Stimulated activated CD4-positive, alpha-beta T cell treated with anti-CD3 and anti-CD28 coated beads, Interleukin-2, amount 100 ng/mL, for 24 hours (primary cell): ENCODE measurements at places on chromosomes 5 and 9.

DNA sequence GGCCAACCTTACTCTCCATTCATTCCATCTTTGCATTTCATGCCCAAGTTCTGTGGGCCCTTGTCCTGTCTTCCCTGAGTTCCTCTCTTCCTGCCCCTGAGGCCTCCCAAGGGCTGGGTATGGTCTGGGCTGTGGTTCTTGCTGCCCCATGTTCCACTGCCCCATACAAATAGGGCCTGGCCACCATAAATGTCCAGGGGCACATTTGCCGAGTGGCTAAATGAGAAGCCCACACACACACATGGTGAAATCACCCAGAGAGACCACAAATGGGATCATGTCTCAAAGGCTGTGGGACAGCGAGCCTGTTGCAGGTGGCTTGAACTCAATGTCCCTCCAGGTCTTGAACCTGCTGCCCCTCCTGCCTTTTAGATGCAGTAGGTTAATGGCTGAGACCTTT, 1.2 kb downstream of the TIFAB start:
- DNase-seq, result no peak

GRCh38 chr5:94740286-94740685, 121.8 kb downstream of the SLF1 start:
- no peak for DNase-seq

DNA sequence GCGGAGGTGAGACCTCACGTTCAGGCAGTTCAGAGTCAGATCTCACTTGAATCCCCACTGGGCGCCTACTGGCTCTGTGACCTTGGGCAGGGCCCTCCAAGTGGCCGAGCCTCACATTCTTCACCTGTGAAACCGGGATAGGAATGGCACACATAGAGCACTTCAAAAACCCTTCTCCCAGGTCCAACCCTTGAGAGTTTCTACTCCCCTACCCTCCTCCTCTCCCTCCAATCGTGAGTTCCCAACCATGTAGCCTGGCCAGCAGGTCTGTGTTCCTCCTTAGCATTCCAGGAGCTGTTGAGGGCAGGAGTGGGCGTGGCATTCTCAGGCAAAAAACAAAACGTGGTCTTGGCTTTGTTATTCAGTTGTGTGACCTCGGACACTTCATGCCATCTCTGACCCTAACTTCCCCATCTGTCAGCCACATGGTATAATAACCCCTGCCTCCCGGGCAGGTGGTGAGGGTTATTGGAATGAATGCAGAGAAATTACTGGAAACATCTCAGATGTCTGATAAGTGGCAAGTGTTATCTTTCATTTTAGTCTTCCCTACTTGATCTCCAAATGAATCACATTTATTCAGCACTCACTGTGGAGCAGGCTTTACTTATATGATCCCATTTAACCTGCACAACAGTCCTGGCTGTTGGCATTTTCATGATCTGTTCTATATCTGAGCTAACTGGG, 112.8 kb upstream of the BOD1 start:
- DNase-seq, result no peak

- DNase-seq, result no peak
Measured at GRCh38 chr9:7284117-7284516, 515.5 kb downstream of the DMAC1 start.

DNA sequence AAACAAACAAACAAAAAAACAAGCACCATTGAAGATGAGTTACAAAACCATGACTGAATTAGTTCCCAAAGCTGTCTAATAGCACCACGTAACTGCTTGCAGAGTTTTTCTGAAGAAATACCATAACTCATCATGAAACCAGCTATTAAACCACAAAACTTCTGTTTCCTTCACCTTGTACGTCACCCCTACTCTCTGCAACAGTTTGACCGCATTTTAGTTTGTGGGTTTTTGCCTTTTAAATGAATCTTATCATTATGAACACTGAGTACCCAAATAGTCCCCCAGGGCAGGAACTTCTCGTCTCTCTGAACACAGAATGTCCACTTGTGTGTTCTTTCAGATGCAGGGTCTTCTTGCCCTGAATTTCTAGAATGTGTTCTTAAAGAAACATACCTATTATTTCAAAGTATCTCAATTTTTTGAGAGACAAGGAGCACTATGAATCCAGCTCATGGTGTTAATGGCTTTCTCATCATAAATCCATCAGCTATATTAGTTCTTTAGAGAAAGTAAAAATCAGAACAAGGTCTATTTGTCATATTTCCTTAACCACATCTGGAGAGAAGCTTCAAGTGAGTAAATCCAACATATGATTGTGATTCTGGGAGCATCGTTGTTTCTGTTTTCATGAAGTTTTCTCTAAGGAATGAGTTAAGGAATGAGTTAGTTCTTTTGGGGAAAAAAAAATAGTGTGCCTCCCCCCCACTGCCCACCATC, 210.6 kb downstream of the AUH start:
- DNase-seq, result peak; percentile 56

GRCh38 chr5:156271569-156271968, 55.4 kb upstream of the SGCD start:
- DNase-seq, result no peak

GRCh38 chr5:99076723-99077640, 148.2 kb upstream of the CHD1 start:
- DNase-seq, result no peak

DNA sequence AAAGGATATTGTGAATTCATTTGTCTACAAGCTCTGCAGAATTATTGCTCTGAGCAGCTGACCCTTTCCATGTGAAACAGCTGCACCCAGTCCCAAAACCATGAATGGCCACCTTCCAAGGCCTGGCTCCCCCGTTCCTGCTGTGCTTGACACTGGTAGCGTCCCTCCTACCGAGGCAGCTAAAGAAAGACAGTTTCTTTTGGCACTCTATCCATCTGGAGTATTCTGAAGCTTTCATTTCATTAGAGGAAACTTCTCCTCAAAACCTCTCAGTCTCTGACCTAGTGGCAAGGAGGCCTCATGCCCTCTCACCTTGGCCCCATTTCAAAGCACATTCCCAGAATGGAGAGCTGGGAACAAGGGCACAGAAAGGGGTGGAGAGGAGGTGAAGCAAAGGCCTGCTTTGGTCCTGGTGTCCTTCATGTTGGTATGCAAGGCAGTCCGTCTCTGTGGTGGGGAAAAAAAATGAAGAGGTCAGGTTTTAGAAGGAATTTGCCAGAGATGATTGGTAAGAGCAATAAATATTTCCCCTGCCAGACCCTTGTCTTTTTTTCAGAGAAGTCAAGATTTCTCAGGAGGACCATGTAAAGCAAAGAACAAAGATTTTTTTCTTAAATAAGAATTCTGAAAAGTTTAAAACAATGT, 232.0 kb downstream of the RFK start:
- DNase-seq, result no peak

DNA sequence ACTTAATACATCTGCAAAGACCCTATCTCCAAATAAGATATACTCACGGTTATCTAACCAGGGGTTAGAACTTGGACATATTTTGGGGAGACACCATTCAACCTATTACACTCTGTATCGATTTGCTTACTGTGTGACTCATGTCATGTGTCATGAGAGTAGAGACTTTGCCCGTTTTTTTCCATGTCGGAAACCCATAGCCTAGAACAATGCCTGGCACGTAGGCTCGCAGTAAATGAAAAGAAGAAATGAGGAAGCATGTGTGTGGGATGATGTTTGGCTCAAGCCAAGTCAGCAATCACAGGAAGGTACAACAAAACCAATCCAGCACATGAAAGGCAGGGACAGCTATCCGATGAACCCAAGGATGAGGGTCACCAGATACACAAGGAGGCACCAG, 94.6 kb upstream of the DNAH5 start:
- no peak for DNase-seq

- DNase-seq, result no peak
Measured at GRCh38 chr5:169563369-169563768, 20.2 kb upstream of the SPDL1 start.

- DNase-seq, result no peak
Measured at GRCh38 chr9:93562157-93562556, 14.2 kb upstream of the PHF2 start.

DNA sequence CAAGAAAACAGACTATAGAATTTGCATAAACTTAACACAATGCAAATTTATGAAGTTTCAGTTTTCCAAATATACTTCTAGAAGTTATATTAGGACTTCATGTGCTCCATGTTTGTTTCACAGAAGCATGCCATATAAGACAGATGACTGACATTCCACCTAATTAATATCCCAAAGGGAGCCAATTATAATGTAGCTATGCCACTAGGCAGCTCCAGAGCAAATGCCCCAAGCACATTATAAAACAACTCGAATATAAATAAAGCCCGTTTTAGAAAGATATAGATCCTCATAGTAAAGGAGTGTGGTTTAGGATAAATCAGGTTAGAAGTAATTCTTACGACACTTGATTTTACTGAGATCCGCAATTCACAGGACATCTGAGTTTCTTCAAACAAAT, 8.9 kb downstream of the DROSHA start:
- DNase-seq, result no peak

GRCh38 chr9:121156263-121156731, 45.4 kb downstream of the RAB14 start:
- no peak for DNase-seq

DNA sequence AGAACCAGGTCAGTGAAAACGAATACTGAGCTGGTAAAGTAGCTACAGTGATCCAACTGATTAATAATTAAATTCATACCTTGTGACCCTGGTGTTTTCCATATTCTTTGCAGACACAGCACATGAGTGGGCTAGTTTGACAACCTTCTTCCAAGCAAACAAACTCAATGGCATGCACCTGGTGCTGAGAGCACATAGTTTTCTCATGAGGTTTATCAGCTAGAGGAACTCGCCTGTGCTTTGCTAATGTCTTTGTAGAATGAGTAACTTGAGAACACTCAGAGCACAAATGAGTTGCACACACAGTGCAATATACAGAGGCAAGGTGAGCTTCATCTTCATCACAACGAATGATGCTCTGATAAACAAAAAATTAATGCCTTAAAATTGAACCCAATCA, 12.6 kb downstream of the TRIM23 start:
- no peak for DNase-seq

- DNase-seq, result no peak
Measured at GRCh38 chr5:96690861-96691260, 28.7 kb downstream of the CAST start.

GRCh38 chr9:37324261-37324683, 98.2 kb upstream of the GRHPR start:
- DNase-seq, result no peak

DNA sequence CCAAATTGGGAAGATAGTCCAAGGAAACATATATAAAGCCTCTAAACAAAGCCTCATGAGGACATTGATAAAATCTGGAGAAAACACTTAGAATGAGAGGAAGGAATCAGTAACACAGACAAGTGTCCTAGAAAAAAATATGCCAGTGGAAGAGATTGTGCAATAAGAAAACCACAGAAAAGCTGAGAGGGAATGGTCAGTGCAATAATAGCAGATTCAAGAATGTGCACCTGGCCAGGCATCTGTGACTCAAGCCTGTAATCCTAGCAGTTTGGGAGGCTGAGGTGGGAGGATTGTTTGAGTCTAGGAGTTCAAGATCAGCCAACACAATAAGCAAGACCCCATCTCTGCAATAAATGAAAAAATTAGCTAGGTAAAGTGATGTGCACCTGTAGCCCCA, 691.2 kb upstream of the CDH6 start:
- DNase-seq, result no peak

- no peak for DNase-seq
Measured at GRCh38 chr9:76887003-76887821, 18.7 kb downstream of the PRUNE2 start.

DNA sequence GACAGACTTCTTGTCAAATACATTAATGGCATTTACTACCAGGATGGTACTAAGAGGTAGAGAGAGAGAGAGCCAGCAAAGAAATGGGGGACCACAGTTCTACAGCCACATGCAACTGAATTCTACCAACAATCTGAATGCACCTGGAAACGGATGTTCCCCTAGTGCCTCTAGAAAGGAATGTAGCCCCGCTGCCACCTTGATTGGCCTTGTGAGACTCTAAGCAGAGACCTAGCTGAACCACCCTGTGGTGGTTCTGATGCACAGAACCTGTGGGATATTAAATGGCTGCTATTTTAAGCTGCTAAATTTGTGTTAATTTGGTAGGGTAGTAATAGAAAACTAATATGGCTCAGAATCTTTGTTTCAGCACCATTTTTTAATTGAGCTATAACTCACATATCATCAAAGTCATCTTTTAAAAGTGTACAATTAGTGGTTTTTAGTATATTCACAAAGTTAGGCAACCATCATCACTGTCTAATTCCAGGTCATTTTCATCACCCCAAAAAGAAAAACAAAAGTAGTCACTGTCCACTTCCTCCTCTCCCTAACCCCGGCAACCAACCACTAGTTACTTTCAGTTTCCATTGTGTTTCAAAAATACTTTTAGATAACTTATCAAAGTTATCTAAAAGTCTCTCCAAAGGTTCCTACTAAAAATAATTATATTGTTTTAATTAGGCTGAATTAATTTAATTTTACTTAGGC, 51.7 kb downstream of the CPLANE1 start:
- no peak for DNase-seq

GRCh38 chr9:89496645-89497256, 1.2 kb downstream of the SEMA4D start:
- DNase-seq, result no peak

DNA sequence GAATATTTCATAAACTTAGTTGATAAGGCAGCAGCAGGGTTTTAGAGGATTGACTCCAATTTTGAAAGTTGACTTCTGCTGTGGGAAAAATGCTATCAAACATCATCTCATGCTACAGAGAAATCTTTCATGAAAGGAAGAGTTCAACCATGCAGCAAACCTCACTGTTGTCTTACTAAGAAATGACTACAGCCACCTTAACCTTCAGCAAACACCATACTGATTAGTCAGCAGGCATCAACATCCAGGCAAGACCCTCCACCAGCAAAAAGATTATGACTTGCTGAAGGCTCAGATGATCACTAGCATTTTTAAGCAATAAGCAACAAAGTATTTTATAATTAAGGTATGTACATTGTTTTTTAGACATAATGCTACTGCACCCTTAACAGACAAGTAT, 7.6 kb downstream of the TMEM174 start:
- no peak for DNase-seq

- DNase-seq, result no peak
Measured at GRCh38 chr5:107633171-107633901, 37.4 kb downstream of the EFNA5 start.

GRCh38 chr5:25850581-25850980, 1187.8 kb downstream of the CDH9 start:
- no peak for DNase-seq

GRCh38 chr9:128254362-128254761, 21.4 kb downstream of the GOLGA2 start:
- no peak for DNase-seq

- no peak for DNase-seq
Measured at GRCh38 chr5:93660677-93661076, 77.7 kb downstream of the NR2F1 start.

- no peak for DNase-seq
Measured at GRCh38 chr5:95935553-95936100, 26.0 kb downstream of the ELL2 start.

GRCh38 chr9:136673975-136674785, 11.5 kb downstream of the EGFL7 start:
- DNase-seq, result no peak
